NCI-H2171 treated with DMSO at 0.1 percent for 48 hours (cell line): ENCODE measurements at places on chromosomes 7 and 10.
A peak's percentile ranks its signal among the peaks of the same experiment; 100 is the strongest.

DNA sequence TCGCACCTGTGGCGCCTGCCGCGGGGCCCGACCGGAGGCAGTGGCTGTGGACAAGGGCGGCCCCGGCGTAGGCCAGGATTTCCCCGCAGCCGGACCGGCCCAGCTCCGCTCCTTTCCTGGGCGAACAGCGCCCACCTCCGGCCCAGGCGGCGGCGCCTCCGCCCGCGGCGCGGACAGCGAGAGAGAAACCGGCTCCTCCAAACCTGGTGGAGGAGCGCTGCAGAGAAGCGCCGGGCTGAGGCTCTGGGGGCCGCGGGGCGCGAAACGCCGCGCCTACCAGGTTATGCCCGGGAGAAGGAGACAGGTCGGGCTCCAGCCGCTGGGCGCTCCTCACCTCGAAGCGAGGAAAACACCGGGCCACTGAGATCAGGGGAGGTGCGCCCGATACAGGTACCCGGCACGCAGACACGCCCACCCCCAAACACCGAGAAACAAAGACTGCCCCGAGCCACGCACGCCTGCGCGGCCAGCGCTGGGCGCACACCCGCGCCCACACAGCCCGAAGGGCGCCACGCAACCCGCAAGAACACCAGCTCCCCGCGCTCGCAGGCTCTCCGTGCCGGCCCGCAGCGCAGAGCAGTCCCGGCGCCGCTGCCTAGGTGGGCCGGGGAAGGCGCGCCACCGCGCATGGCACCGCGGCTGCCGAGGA is 3.3 kb downstream of the GRID1 start:
- peak; percentile 14 for DNase-seq

GRCh38 chr7:77157446-77157845 is 35.0 kb downstream of the CCDC146 start:
- no peak for DNase-seq

- DNase-seq = no peak
These were observed 307.2 kb downstream of the HGF start for GRCh38 chr7:81462672-81463071.

- DNase-seq = peak; percentile 38
These were observed 481.0 kb upstream of the SEMA3A start for GRCh38 chr7:84675633-84676034.

DNA sequence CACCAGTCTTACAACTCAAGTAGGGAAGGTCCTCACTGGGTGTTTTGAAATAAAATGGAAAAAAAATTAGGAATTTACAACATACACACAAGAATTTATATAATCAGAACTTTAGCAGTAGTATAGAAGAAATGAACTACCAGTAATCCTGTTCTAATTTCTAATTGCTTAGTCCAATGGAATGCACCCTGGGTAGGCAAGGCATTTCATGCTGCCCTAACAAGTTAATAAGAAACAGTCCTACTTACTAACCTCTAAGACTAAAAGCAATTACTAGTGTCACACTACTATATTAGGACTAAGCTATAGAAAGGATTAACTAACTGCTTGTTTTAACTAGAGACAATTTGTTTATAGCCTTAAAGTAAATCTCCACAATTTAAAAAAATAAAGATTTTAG is 158.1 kb downstream of the BTAF1 start:
- DNase-seq = no peak

GRCh38 chr10:38047666-38048065 is 37.2 kb downstream of the ZNF33A start:
- no peak for DNase-seq

GRCh38 chr7:151728746-151729145 is 148.2 kb downstream of the PRKAG2 start:
- DNase-seq = no peak

DNA sequence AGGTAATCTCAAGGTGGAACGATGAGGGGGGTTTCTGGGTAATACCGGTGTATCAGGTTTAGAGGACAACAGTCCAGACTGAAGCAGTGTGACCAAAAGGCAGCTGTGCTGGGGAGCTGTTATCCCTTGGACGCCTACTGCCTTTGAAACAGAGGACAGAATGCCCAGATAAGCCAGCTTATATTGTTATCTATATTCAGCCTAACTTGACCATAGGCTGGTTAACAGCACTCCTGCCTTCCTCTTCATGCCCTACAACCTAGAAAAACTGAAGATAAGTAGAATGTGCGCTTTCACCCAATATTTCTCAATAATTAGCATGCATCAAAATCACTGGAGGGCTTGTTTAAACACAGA is 44.9 kb downstream of the IL6 start:
- no peak for DNase-seq

DNA sequence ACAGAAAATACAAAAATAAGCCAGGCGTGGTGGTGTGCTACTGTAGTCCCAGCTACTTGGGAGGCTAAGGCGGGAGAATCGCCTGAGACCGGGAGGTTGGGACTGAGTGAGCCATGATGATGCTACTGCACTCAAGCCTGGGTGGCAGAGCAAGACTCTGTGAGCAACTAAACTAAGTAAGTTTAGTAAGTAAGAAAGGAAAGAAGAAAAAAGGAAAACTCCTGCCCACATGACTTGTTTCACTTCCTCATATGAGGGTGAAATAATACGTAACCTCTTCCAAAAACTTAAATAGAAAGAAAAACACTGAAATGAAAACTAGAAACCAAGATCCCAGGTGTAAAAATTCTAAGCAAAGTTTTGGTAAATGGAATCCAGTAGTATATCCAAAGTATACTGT is 79.6 kb downstream of the LARP4B start:
- DNase-seq = no peak

- peak; percentile 23 for DNase-seq
These were observed 33.3 kb downstream of the CDK14 start for GRCh38 chr7:90629297-90629918.

DNA sequence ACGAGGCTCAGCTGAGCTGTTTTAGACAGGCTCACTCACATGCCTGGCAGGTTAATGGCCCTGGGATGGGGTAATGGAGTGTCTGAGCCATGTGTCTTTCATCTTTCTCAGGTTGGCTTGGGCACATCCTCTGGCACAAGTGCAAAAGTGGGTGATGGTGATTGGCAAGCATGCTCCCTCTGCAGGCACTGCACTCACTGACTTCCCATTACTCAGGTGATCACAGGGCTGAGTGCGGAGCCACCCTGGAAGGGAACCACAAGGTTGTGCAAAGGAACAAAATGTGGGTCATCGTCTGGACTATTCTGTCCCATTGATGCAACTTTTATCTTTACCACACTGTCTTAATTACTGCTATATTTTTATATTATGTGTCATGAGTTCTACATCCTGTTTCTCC is 244.1 kb upstream of the AKR1E2 start:
- DNase-seq = no peak

DNA sequence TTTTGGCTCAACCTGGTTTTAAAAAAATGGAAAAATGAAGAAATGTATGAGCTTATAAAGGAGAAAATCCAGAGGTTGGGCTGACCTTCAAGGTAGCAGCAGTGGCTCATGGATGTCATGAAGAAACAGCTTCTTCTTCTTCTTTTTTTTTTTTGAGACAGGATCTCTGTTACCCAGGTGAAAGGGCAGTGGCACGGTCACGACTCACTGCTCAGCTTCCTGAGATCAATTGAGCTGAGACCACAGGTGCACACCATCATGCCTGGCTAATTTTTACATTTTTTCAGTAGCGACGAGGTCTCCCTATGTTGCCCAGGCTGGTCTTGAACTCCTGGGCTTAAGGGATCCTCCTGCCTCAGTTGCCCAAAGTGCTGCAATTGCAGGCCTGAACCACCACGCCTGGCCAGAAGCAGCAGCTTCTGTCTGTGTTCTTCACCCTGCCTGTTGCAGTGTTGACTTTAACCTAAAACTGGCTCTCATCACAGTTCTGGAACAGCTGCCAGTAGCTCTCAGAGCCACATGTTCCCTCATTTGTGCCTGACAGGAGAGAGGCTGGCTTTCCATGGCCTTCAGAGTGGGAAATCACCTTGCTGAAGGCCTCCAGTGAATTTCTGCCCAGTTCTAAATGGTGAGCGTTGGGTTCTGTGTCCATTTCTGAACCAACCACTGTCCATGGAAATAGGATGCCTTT is 117.7 kb downstream of the PFKFB3 start:
- no peak for DNase-seq

DNA sequence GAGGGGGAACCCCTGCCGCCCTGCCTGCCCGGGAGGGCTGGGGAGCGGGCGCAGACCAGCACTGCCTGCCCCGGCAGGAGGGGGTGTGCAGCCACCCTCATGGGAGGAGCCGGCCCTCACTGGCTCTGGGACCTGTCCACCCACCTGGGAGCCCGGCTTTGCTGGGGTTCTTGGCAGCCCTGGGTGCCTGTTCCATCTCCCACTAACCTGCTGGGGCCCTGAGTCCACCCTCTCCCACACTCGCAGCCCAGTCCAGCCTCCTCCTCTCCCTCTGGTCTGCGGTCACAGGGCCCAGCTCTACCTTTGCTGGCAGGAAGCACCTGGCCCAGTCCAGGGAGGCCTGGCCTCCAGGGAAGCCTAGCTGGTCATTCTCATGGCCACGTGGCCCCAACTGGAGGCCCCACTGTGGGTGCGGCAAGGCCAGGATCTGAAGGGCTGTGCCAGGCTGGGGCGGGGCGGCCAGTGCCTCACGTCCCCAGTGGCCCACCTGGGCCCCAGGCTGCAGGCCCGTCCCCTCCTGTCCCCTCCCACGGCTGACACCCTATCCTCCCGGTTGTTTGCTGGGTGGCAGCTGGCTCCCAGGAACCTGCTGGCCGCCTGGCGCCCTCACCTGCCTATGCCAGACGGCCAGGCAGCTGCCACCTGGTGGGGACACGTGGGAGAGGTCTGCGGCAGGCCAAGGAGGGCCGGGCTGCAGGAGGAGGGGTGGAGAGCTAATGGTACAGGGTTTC is at the start of gene TMEM184A:
Gene TMEM184A, minus strand, starts transcription at position 393 of the 731 bp plus-strand sequence. CDS start 721 bp downstream, outside the sequence.
- peak; percentile 98 for DNase-seq

- DNase-seq = peak; percentile 44
These were observed 353.3 kb upstream of the ZMIZ1 start for GRCh38 chr10:78715435-78715834.

DNA sequence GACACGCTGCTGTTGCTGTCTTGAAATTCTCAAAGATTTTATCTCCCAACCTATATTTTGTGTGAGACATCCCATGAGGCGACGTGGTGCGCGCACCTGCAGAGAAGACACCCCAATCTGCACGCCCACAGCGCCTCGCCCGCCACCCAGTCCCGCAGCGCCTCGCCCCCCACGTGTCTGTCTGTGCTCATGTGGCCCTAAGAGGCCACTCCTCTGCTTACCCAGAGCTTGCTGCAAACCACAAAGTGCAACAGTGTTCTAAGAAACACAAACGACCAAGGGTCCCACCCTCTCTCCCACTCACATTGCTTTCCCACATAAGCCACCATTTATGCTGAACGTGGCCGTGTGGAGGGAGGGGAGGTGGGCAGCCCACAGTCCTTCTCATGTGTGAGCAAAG is 287.2 kb downstream of the PTPRN2 start:
- no peak for DNase-seq

GRCh38 chr10:131885391-131886165 is 15.2 kb upstream of the PPP2R2D start:
- DNase-seq = no peak

DNA sequence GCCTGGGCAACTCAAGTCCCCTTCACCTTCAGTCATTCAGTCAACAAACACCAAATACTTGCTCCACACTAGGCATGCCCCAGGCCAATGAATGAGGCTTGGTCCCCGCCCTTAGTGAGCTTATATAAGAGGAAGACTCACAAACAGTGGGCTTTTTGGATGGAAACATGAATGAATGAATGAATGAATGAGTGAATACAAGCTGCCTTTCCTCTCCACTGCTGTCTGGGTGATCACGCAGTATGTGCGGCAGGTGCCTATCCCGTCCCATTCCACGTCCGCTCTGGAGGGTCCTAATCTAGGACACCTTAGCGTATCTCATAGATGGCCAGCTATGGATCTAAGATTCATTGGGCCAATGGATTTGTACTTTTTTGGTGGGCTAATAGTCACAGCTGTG is 19.8 kb upstream of the GTF2I start:
- DNase-seq = no peak

- no peak for DNase-seq
These were observed 34.0 kb downstream of the AHCYL2 start for GRCh38 chr7:129258649-129259389.

- no peak for DNase-seq
These were observed 79.1 kb downstream of the VTI1A start for GRCh38 chr10:112526139-112526538.

DNA sequence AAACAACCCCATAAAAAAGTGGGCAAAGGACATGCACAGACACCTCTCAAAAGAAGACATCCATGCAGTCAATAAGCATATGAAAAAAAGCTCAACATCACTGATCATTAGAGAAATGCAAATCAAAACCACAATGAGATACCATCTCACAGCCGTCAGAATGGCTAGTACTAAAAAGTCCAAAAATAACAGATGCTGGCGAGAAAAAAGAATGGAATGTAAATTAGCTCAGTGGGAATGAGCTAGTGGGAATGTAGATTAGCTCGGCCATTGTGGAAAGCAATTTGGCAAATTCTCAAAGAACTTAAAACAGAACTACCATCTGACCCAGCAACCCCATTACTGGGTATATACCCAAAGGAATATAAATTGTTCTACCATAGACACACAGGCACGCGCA is 287.0 kb downstream of the WDR37 start:
- DNase-seq = no peak

- no peak for DNase-seq
These were observed 48.0 kb upstream of the MSRB2 start for GRCh38 chr10:23047201-23048050.

DNA sequence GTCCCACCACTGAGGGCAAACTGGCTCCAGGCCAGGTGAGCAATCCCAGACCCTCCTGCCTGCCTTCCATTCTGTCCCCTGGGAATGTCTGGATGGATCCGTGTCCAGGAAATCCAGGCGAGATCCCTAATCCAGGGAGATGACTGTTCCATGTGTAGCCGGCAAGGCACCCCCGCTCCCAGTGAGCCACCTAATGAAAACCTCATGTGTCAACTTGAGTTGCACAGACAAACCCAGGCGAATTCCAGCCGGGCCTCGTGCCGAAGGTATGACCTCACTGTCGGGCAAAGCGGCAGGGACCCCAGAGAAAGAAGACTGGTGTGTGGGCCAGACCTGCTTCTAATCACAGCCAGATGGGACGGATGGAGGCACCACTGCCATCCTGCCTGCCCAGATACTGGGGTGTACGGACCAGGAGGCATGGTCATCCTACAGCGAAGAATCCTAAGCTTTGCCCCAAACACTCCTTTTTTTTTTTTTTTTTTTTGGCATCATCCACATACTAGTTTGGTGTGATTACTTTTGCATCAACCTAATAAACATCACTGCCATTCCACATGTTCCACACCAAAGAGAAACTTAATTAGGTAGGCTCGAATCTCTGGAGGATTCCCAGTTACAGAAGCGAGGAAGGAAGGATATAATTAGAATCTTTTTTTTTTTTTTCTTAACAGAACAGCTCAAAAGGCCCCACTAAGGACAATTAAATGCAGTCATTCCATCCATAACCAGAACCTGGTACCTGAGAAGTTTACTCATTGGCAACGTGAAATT is 313.1 kb downstream of the CALN1 start:
- peak; percentile 71 for DNase-seq
